ENCODE measurements at places on chromosomes 2 and 18.

DNA sequence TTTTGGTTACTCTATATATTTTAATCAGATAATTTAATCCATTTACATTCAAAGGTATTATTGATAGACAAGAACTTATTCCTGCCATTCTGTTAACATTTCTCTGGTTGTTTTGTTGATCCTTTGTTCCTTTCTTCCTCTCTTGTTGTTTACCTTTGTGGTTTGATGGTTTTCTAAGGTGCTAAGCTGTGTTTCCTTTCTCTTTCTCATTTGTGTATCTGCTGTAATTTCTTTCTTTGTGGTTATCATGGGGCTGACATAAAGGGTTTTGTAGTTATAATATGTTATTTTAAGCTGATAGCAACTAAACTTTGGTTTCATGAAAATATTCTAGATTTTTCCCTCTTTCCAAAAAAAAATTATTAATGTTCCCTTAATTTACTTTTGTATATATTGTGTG, 179.2 kb downstream of the NDUFA10 start:
- no peak for DNase-seq

GRCh38 chr2:226154610-226155009, 645.0 kb downstream of the IRS1 start:
- DNase-seq: no peak

DNA sequence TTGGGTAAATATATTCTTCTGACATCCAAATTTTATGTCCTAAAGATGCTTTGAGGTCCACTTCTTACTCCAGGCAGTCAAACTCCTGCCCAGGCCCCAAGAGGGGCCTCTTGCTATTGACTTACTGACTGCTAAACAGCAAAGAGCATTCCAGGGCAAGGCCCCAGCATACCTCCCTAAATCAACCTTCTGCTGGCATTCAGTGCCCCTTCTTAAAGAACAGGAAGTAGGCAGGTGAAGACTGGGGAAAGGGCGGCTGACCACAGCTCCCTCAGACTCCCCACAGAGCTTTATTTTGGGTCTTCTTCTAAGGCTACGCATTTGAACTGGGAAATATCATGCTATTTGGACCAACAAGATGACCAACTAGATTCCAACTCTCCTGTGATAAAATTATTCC, 68.9 kb downstream of the USP40 start:
- no peak for DNase-seq

GRCh38 chr18:35688757-35689156, 107.2 kb downstream of the GALNT1 start:
- no peak for DNase-seq

- DNase-seq: no peak
Observed at GRCh38 chr2:163737190-163737439, 1.3 kb upstream of the FIGN start.

GRCh38 chr2:40434731-40435271, 17.1 kb downstream of the SLC8A1 start:
- no peak for DNase-seq

DNA sequence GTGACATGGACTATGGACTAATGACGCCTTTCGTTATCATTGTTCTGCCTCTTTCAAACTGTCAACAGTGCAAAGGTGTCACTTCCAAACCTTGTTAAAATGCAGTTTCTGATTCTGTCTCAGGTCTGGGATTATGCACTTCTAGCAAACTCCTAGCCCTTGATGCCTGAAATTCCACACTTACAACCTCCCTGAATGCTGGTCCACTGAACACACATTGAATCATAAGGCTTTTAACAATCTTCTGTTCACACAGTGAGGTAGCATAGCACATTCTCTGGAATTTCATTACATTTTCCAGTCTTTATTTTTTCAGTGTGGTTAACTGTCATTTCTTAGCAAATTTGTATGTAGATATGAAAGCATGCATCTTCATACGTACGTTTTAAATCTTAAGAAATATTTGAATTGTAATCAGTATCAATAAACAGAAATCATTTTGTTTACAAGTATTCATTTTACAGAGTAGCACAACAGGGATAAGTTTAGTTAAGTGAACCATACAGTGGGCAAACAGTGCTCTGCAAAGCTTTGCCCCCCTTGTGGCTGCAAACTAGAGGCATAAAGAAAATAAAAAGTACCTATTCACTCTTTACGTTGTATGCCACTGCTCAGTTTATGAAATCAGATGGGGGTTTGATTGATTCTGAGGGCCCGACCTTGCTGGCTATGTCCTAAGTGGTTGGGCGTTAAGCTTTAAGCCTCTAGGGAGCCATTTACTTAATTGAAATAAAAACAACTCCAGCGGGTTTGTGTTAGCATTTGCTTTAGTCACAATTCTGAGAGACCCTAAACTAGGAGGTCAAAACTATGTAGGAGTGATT, 250.8 kb downstream of the LRRTM1 start:
- no peak for DNase-seq

DNA sequence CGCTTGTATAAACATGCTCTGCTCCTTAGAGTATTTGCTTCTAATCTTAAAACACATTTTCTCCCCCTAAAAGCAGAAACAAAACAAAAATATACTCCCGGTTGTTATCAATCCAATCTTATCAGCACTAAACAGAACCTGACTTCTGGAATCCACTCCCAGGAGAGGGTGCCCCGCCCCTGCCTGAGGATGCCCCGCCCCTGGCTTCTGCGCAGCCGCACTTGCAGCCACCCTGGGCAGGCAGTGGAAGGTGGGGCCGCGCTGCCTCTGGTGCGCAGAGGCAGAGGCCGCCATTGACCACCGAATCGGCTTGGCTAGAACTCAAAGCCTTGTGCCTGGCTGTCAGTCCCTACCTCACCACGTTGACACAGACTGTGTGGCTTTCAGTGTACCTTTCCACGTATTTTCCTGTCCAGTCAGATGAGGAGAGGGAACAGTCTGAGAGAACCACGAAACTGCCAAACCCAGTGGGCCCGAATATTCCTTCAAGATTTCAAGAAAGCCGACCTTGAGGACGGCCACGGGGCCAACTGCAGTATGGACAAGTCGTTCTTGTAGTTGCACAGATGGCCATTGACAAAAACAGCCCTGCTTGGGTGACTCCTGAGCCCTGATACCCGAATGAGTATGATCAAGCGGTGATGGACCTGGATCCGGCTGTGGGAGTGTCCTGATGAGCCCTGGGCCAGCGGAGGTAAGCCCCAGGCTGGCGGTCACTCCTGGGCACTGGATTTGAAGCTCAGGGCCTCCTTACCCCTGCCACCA, 46.2 kb upstream of the ARHGAP28 start:
- no peak for DNase-seq

GRCh38 chr18:73544032-73544431, 603.6 kb downstream of the FBXO15 start:
- no peak for DNase-seq
